Hematopoietic multipotent progenitor cell treated with erythropoietin and hydrocortisone succinate and interleukin-3 and kit ligand, for 17 days (in vitro differentiated cells): ENCODE measurements at places on chromosomes 12 and 14.

GRCh38 chr12:48883305-48884161, 17.9 kb upstream of the RND1 start:
- no peak for DNase-seq

- no peak for DNase-seq
Measured at GRCh38 chr14:50417853-50418252, 21.2 kb upstream of the CDKL1 start.

DNA sequence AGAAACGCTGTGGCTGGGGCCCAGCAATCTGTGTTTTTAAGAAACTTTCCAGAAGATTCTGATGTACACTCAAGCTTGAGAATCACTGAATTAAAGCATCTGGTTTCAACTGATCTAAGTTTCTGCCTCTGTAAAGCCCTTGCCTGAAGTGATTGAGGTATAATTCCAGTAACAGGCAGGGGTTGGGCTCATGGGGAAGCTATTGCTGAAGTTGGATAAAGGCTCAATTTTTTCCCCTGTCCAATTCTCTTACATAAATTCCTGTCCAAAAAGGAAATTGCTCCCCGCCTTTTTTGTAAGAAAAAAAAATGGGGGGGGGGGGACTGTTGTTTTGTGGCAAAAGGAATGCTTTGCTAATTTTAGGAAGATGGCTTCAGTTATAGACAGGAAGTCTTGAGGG, 337.4 kb downstream of the NUAK1 start:
- no peak for DNase-seq

GRCh38 chr12:2161473-2161872, 108.7 kb downstream of the CACNA1C start:
- no peak for DNase-seq

GRCh38 chr12:53996240-53997203, 3.4 kb upstream of the HOXC9 start:
- no peak for DNase-seq

DNA sequence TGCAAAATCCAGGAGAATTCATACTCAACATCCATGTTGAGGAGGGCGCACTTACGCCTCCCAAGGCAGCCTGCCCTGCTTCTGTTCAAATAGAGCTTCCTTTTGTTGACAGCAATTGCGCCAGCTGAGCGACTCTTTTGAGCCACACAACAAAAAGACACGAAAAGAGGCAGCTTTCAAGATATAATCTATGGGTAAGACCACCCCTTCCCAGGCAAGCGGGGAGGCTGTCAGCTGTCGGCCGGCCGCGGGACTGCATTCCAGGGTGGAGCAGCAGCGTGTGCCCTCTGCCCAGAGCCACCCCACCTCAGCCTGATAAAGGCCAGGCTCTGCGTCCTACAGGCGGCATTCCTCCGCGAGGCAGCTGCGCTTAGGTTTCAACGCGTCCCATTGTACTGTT, 15.8 kb upstream of the STAB2 start:
- DNase-seq = no peak

- no peak for DNase-seq
Measured at GRCh38 chr12:108507971-108508642, 7.0 kb upstream of the FICD start.

DNA sequence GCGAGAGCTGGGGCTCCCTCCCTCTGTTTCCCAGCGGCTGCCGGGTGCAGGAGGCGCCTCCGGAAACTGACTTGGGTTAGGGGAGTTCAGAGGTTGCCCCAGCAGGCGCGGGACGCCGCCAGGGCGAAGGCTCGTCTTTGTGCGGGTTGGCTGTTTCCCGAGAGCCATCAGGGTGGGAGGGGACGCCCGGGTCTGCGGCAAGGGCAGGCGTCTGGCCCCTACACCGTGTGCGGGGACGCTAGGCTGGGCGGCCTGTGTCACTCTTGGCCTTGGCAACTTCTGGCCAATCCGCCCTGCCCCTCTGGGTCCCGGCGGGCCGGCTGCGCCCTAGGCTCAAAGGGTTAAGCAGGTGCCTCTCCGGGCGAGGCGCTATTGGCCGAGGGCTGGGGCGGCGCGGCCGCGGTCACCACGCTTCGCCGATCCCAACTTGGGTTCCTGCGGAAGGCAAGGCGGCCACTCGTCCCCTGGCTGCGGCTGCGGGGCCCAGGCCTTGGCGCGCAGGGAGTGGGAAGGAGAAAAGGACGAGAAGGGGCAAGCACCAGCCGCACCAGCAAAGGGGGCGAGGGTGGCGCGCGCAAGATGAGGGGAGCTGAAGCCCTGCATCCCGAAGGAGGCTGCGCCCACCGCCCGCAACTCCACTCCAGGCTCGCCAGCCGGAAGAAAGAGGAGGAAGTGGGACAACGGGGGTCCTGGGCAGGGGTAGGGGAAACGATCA, 5.6 kb upstream of the NPAS3 start:
- DNase-seq = no peak

DNA sequence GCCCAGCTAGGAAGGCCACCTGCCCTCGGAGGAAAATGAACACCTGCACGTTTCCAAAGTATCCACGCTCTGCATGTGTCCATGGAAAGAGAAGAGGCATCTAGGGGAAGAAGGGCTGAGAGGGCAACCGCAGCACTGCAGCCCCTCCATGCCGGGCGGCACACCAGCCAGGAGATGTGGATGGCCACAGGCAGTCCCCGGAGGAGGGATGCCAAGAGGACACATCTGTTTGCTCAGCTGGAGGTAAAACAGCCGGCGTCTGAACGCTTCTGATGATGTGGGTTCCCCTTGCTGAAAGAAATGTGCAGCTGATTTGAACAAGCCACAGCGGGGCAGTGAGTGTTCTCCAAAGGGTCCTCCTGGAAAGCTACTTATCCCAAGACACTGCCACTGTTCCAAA, 34.0 kb downstream of the CHGA start:
- DNase-seq = no peak

DNA sequence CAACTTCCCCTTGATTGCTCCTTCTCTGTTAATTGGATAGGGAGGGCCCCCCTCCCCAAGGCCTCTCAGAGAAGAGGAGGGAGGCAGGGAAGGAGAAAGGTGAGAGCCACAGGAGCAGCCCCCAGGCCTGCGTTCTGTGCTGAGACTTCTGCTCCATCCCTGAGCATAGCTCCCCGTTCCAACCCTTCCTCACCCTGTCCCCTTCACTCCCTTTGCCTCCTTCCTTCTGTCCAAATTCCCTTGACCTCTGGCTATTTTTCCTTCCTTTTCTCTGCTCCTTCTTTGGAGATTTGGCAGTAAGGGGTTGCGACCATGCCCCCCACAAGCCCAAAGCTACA, 788 bp upstream of the ASIC1 start:
- DNase-seq = no peak

- DNase-seq = no peak
Measured at GRCh38 chr12:59928416-59928815, 332.6 kb downstream of the SLC16A7 start.

GRCh38 chr12:42961395-42961794, 371.8 kb upstream of the PRICKLE1 start:
- DNase-seq = no peak

DNA sequence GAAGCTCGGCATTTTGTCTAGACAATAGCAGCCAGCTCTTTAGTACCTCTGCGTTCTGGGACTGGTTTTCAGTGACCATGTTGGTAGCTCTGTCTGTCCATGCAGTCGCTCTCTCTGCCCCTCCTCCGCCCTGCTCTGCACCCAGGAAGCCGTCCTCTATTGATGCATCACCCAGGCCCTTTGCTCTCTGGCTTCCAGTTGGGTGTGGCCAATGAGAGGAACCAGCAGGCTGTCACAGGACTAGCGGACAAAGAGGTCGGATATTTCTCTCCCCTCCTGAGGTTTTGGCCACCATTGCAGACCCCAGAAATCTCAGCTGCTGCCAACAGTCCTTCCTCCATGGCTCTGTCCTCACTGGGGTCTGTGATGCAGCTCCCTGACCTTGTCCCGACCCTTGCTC, 180.6 kb downstream of the TMEM132D start:
- no peak for DNase-seq

DNA sequence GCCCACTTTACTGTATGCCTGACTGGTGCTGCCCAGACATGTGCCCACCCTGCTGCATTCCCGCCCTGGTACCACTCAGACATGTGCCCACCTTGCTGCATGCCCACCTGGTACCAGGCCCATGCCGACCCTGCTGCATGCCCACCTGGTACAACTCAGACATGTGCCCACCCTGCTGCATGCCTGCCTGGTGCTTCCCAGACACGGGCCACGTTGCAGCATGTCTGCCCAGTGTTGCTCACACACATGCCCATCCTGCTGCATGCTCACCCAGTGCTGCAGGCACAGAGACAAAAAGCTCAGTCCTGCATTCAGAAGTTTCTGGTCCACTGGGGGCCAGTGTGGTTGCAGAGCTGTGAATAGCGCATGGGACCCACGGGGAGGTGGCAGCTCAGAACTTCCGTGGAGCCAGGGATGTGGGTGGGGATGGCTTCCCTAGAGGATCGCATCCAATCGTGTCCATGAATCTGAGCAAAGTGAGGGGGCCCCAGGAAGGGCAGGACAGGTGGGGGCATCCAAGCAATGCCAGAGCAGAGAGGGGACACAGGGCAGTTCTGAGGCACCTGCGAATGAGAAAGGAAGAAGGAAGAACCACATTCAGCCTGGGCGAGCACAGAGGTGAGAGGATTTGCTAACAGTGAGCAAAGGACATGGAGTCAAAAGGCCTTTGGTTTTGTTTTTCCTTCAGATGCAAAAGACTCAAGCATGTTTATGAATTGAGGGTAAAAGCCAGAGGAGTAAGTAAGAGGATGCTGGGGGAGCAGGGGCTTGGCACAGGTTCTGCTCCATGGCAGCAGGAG, 175.9 kb upstream of the C14orf180 start:
- no peak for DNase-seq

GRCh38 chr14:20332788-20333493, at the start of gene CCNB1IP1:
Gene CCNB1IP1 (minus strand): TSS chr14:20333279. CDS start chr14:20316523, 16,756 bp downstream.
- peak; percentile 62 for DNase-seq

- DNase-seq = no peak
Measured at GRCh38 chr12:93634416-93634815, 42.8 kb upstream of the CRADD start.

DNA sequence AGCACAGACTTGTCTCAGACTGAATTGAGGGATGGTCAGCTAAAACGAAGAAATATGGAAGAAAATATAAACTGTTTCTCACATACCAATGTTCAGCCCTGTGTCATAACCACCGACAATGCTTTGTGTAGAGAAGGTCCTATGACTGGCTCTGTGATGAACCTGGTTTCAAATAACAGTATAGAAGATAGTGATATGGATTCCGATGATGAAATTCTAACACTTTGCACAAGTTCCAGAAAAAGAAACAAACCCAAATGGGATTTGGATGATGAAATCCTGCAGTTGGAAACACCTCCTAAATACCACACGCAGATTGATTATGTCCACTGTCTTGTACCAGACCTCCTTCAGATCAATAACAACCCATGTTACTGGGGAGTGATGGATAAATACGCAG, 7.9 kb upstream of the MAPK1IP1L start:
- no peak for DNase-seq

- DNase-seq = peak; percentile 84
Measured at GRCh38 chr14:60184146-60184904, 19.1 kb upstream of the DHRS7 start.

GRCh38 chr12:53809005-53809404, 57.2 kb upstream of the CISTR start:
- peak; percentile 9 for DNase-seq

DNA sequence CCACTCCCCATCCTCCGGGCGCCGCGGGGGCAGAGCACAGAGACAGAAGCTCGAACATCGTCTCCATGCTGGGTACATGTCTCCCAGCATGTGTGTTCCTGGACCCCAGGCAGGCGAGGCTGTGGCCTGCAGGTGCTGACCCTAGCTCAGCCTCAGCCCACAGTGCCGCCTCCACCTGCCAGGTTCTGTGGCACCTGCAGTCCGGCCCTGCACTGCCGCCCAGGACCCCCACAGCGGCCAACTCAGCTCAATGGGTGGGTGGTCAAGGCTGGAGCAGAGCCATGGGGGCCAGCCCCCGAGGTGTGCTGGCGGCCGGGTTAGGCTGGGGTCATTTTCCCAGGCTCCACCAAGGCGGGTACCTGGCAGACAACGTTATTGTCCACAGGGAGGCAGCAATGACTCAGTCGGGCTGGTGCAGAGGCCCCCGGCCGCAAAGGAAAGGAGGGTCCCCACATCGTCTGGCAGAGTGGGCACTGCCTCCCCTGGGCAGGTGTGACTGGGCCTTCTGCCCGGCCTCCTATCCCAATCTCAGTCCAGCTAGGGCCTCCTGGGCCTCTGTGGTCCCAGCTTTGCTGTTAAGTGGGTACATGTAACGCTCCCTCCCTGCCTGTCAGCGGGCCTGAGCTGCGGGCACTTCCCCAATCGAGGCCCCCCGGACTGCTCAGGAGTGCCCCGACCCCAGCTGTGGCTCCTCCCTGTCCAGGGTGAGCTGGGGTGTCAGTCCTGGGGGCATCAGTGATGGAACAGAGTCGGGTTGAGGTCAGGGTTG, 20.2 kb upstream of the NUDT14 start:
- no peak for DNase-seq

GRCh38 chr14:51738754-51739153, 87.0 kb downstream of the FRMD6 start:
- no peak for DNase-seq

DNA sequence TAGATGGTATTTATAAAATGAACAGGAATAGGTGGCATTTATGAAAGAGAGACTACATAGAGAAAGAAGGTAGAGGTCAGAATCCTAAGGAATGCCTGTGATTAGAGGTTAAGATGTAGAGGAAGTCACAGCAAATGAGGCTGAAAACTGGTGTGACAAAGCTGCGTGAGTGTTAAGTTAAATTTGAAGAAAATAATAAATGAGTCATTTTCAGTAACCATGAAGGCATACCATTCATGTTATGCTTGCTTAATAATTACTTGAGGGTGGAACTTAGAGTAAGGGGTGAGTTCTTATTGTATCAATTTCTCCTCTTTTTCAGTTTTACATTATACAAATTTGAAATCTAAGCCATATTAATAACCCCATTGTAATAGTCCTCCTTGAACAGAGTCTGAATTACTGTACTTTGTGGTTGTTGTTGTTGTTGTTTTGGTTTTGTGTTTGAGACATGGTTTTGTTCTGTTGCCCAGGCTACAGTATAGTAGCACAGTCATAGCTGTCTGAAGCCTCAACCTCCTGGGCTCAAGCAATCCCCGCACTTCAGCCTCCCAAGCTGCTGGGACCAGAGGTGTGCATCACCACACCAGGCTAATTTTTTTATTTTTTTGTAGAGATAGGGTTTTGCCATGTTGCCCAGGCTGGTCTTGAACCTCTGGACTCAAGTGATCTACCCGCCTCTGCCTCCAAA, 761.5 kb downstream of the GALC start:
- DNase-seq = no peak

DNA sequence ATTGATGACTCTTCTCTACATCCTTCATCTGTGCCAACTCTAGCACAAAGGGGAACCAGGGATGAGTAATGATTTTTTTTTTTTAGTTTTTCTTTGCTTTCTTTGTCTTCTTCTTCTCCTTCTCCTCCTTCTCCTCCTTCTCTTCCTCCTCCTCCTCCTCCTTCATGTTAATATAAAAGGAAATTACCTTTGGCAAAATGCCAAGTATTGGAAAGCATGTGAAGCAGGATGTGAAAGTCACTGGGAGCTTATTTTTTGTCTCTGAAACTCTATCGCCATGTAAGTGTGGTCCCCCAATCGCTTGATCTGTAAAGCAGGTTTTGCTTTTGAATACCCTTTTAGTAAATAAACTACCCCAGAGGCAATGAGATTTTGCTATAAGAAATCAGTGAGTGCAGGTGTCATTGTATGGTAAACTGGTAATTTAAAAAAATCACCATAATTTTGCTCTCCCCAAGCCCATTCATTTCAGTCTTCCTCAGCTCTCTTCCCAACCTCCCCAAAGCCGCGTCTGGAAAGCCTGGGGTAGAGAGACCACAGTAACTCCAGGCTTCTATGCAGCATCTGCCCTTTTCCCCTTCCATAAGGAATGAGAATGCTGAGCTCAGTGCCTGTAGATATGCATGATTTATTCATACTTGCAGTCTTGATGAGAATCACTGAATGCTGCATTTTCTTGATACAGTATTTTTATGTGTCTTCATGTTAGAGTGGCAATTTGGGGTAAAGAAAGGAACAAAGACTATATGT, 388.7 kb downstream of the TMEM117 start:
- DNase-seq = no peak
